SK-N-SH (cell line): ENCODE measurements at places on chromosomes 3 and 15.

DNA sequence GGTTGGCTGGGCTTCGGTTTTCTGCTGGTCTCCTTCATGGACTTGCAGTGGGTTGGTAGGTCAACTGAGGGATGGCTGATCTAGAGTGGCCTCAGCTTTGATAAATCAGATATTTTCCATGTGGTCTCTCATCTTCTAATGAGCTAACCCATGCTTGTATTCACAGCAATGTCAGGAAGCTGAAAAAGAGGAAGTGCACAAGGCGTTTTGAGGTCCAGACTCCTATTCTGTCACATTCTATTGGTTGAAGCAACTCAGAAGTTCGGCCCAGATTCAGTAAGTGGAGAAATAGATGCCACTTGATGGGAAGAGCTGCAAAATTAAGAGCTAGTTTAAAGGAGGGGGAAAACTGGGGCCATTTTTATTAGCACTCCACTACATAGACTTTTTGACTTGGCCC, 361.2 kb downstream of the DIPK2A start:
- DNase-seq: no peak

GRCh38 chr3:115660646-115661337, 37.5 kb downstream of the GAP43 start:
- no peak for DNase-seq

GRCh38 chr3:123327956-123328850, 120.7 kb downstream of the ADCY5 start:
- DNase-seq: no peak

DNA sequence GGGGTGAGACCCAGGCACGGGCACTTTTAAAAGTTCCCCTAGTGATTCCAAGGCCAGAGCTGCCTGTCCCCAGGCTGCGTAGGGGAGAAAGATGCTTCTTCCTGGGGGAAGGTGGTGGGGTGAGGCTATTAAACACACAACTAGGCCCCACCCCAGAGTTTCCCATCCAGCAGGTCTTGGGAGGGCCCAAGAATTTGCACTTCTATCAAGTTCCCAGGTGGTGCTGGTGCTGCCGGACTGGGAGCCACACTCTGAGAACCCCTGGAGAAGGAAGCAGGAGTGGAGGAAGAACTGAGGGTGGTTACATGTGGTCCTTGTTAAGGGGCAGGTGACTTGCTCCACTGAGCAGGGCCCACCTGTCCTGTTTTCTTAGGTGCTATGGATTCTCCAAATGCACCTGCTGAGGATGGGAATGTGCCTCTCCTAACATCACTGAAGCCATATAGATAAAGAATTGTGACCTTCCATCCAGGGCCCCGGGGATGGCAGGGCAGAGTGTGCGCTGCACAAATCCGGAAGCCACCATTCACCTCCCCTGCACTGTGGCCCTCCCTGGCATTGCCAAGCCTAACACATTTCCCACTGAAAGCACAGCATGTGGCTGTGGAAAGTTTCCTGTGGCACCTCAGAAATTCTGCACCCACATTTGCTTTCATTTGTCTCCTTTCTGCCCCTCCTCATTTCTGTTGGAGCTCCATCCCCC, 111.5 kb upstream of the MEF2A start:
- no peak for DNase-seq

GRCh38 chr3:8223766-8224165, 277.9 kb upstream of the LMCD1 start:
- peak; percentile 59 for DNase-seq

- DNase-seq: no peak
These were observed 112.6 kb downstream of the SQOR start for GRCh38 chr15:45747426-45747825.

GRCh38 chr15:33124811-33125210, 69.7 kb downstream of the FMN1 start:
- no peak for DNase-seq

GRCh38 chr3:11161666-11162065, 7.4 kb downstream of the HRH1 start:
- DNase-seq: no peak

DNA sequence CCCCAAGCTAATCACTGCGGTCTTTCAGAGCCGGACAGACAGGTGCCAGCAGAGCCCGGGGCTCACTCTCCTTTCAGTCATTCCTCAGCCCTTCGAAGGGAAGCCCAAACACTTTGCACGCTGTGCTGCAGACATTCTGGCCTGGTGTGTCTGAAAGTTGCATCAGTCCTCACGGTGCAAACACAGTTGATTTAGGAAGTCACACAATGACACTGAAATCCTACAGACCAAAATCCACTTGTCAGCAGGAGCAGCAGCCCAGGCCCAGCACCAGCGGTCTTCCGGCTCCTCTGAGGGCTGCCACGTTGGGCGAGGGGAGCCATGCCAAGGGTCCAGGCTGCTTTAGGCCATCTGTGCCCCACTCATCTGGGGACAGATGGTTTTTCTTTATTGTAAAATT, 61.6 kb downstream of the RGMA start:
- no peak for DNase-seq

- no peak for DNase-seq
These were observed 1.4 kb downstream of the PPM1L start for GRCh38 chr3:160757233-160758106.

DNA sequence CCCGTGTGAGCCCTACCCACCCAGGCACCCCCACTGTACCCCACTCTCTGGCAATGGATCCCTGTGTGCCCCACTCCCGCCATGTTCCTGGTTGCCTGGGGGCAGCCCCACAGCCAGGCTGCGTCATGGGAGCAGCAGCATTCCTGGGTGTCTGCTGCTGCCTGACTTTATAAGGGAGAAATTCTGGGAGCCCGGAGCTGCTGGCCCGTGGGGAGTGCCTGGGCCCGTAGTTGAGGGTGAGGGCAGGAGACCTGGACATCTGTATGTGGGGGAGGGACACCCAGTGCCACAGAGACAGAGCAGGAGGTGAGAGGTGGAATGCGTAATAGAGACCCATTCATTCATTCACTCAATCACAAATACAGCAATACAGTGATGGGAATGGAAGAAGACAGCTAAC, 15.1 kb downstream of the CSPG4 start:
- no peak for DNase-seq

GRCh38 chr15:82140886-82141285, 95.1 kb upstream of the MEX3B start:
- no peak for DNase-seq

GRCh38 chr3:18477620-18478019, 52.5 kb upstream of the SATB1 start:
- no peak for DNase-seq

DNA sequence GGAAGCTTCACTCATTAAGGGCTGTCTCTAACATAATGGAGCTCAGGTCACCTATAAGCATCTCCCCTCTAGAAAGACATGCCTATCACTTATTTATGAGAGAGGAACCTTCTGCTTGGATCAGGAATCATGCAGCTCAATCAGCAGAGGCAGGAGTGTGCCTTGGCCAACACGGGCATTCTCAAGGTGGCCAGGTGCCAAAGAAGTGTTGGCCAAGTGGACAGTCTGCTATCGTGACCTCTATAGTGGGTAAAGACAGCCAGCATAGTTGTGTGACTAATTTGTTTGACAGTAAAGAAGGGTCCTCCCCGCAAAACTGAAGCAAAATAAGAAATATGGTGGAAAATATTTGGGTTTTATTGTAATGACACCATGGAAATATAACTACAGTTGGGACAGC, 14.7 kb upstream of the AGTR1 start:
- no peak for DNase-seq

DNA sequence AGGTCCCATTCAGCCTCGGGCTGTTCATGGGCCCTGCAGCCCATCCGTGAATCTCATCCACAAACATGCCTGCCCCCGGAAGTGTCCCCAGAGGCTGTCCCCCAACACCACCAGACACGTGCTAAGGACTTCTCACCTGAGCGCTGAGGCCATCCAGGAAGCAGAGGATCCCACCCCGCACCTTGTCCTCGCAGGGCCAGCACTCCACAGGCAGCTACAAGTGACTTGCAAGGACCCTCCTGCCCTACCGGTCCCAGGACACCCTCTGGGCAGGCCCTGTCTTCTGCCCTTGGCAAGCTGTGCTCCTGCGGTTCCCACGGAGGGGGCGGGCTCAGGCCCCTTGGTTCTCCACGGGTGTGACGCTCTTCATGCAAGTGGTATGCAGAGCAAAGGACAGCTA, 146.0 kb downstream of the NUP210 start:
- DNase-seq: no peak

GRCh38 chr3:101695779-101696372, 9.4 kb upstream of the RPL24 start:
- DNase-seq: peak; percentile 33

DNA sequence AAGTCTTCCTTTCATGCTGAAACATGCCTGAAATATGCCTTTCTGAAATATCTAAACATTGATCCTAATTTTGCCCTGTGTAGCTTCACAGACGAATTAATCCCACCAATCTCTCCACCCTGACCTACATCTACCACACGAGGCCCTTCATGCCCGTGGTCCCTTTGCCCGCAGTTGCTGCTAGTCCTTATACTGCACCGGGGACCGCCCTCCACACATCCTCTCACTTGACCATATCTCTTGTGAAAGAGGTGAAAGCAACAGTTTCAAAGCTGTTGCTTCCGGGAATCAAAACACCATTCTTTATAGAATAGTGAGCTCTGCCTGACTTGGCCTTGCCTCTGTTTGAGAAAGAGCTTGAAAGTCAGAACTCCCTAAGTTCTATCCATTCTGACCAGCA, 499.5 kb downstream of the NTRK3 start:
- no peak for DNase-seq

- DNase-seq: no peak
These were observed 38.1 kb downstream of the TMEM212 start for GRCh38 chr3:171881251-171881650.

DNA sequence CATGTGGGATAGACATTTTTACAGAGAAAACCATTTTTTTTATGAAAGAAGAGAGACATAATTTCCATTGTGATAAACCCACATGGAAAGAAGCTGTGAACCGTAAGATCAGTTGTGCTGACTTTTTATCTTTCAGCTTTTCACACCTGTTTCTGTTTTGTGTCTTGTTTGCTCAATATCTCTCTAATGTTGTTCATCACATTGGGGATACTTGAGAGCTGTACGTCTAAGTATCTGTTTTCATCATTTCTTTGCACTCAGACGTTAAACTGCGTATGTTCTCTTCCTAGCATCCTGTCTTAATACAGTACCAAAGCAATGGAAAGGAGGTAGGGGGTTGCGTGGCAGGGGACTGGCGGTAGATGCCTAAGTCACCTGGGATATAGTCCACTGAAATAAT, 449.0 kb downstream of the NAALADL2 start:
- DNase-seq: no peak

GRCh38 chr15:67745073-67746006, 80.0 kb upstream of the SKOR1 start:
- no peak for DNase-seq

DNA sequence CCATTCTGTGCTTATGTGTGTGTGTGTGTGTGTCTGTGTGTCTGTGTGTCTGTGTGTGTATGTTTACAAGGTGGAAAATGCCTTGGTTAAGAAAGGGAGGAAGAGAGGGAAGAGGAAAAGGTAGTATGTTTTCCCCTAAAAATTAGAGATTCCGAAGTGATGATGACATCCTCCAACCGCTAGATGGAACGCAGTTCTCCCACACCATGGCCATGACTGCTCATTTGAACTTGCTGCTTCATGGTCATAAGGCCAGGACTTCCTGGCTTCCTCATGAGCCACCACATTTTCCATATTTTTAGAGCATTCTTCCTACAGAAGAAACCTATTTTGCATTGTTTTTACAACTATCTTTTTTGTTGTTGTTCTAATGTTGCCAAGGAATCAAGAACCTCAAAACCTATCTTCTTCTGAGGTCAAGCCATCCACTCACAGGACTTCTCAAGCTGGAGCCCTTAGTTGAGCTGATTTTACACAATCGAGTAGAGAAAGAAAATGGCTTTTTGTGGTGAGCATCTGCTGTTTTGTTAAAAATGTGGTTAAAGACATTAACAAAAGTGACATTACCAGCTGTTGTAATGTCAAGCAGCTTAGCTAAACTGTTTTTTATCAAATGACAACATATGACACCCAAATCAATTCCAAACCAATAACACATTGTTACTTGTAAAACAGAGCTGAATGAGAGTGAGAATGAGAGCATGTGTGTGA, 1091.0 kb downstream of the FHIT start:
- DNase-seq: no peak

DNA sequence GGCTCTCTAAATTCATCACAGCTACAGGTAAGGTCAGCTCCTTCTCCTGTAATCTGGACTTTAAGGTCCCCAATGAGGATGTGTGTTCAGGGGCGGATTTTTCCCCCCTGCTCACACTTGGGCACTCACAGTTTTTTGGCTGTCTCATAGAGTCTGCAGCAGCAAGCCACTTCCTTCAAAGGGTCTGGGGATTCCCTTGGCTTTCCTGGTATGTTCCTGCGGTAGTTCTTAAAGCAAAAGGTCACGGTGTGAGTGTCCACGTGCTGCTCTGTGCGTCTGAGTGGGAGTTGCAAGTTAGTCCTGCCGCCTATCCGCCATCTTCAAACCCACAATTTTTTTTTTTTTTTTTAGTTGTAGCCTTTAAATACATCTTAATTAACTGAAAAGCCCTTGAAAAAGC, 15.4 kb upstream of the CFAP20DC start:
- DNase-seq: no peak

- no peak for DNase-seq
These were observed 16.9 kb upstream of the MORF4L1 start for GRCh38 chr15:78855746-78856145.

DNA sequence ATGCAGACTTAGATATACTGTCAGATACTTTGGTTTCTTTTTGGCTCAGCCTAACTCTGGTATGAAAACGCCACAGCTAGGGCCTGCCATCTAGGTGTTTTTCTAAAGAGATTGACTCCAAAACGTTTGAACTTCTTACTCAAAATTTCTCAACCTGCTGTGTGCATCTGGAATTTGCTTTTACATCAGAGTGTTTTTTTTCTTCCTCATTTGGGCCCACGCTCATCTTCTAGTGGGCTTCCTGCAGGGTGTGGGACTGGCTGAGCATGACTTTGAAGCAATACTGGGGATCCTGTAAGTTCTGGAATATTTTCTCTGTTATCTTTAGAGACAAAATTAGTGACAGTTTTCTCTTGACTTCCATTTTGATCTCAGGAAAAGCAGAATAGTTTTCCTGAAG, 117.8 kb downstream of the NR1D2 start:
- no peak for DNase-seq

- no peak for DNase-seq
These were observed 160.9 kb downstream of the IMPG2 start for GRCh38 chr3:101159478-101159877.

DNA sequence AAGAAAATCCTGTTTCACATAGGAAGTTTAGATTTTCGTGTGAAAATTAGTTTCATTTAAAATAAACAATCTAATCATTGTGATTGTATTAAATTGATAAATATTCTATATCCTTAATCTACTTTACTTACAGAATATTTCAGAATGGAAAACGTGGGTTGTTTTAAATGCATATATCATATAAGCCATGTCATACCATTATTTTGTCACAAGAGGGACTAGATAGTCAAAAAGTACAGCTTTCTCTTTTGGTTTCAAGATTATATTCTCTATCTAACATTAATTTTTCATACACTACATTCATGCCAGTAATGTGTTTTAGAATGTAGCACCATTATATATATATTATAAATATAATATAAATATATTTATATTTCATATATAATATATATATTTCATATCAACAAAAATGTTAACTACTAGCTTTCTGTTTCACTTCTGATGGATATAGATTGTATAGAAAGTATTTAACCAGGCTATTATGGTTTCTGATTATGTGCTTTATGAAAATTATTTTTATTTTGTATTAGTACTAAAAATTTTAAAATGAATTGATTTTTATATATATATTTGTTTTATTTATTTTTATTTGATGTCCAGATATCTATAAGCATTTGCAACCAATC, 45.3 kb downstream of the OSTN start:
- DNase-seq: peak; percentile 19

GRCh38 chr3:102660653-102661052, 225.8 kb downstream of the ZPLD1 start:
- no peak for DNase-seq
